ENCODE measurements at places on chromosomes 1 and 21. TPM values are rescaled to one million over a fixed set of nuclear protein-coding genes. Genes with fewer than 3 reads are reported as not detected.

Gene OR2AK2
- not detected for polyA plus RNA-seq

Gene PLA2G2D
- polyA plus RNA-seq = not detected

Gene FCER1G
- polyA plus RNA-seq = 28.6 TPM

Gene TTC39A
- polyA plus RNA-seq = 9.0 TPM

Gene ZNF670
- 3.4 TPM for polyA plus RNA-seq

Gene LAD1
- 1.8 TPM for polyA plus RNA-seq

Gene BMP8B
- polyA plus RNA-seq = 1.1 TPM

Gene NUDC
- polyA plus RNA-seq = 45.1 TPM

All from adipose tissue (tissue), 3 donors.